ENCODE measurements at places on chromosomes 5 and 9.

DNA sequence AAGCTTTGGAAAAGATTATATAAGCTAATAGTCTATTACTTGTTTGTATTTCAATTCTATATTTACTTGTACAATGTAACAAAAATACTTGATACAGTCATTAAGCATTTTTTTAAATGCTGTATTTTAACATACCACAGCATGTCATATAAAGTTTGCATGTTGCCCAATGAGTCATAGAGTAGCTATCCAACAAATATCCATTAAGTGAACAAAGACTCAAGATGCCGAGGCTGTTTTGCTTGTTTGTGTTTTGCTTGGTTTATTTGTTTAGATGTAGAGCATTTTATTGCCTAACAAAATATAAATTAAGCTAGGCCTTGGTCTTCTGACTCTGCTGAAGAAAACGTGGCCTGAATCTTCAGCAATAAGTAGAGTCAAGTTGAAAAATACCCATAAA lies 1584.3 kb upstream of the NUDT12 start:
- DNase-seq: no peak

DNA sequence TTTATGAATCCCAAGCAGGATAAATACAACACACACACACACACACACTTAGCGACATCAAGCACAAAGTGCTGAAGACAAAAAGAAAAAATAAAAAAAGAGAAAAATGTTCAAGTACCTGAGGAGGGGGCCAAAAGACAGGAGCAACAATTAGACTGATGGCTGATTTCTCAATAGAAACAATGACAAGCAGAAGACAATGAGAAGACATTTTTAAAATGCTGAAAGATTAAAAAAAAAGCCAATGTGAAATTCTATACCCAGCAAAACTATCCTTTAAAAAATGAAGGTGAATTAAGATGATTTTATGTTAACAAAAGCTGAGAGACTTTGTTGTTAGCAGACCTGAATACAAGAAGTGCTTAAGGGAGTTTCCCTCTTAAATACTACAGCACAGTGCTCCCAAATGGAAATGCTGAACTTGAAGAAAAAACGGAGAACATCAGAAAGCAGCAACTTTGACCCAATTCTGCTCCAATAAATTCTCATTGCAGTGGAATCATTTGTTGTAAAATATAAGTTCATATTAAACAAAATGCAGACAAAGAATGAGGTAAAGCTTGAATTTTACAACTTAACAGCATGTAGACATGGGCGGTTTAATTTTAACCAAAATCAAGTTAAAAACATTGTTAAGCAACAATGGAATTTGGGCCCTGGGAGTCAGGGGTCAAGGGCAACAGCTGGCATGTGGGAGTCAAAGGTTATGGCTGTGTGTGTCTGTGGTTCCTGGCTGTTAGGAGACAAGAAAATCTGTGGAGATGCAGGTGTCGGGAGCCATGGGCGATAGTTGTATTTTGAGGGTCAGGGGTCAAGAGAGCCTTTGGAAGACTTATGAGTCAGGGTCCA lies 776 bp upstream of the RANBP17 start:
- DNase-seq: no peak

DNA sequence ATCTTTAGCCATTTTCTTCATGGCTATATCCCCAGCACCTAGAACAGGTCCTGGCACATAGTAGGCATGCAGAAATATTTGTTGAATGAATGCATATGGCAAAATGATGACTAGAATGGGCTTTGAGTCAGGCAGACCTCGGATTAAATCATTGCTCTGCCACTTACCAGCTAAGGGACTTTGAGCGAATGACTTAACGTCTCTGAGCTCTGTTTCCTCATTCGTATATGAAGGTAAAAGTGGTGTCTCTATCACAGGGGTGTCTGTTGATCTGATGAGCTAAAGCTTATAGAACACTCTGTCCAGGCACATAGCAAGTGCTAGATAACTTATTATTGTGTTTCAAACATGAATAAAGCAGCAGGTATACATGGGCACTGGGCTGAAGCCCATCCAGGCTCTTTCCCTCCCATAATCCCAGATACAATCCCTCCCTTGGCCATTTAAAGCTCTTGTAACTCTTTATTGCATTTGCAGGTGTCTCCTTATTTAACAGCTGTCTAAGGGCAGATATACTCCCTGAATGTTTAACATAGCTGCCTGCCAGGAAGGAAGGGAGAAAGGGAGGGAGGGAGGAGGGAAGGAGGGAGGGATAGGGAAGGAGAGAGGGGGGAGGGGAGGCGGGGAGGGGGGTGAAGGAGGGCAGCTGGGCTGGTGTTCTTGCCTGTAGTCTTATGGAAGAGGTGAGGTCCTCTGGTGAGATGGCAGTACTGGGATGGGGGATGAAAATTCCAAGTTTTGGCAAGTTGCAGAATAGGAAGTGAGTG lies 23.2 kb upstream of the STXBP1 start:
- no peak for DNase-seq

GRCh38 chr9:89489548-89490530 lies 8.1 kb downstream of the SEMA4D start:
- DNase-seq: no peak

- no peak for DNase-seq
Observed at GRCh38 chr5:177440990-177441780, 5.4 kb upstream of the PRR7 start.

DNA sequence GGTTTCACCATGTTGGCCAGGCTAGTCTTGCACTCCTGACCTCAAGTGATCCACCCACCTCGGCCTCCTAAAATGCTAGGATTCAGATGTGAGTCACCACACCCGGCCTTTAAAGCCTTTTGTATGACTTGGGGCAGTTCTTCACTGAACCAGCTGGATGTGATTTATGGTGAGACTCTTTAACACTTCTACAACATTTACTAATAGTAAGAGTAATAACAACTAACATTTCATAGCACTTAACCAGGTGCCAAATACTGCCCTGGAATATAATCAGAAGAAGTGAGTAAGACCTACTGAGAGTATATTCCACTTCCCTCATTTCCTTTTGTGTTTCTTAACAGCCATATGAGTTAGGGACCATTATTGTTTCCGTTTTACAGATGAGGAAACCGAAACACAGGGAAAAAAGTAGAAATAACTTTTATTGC lies 10.0 kb downstream of the ZSWIM6 start:
- DNase-seq: no peak

DNA sequence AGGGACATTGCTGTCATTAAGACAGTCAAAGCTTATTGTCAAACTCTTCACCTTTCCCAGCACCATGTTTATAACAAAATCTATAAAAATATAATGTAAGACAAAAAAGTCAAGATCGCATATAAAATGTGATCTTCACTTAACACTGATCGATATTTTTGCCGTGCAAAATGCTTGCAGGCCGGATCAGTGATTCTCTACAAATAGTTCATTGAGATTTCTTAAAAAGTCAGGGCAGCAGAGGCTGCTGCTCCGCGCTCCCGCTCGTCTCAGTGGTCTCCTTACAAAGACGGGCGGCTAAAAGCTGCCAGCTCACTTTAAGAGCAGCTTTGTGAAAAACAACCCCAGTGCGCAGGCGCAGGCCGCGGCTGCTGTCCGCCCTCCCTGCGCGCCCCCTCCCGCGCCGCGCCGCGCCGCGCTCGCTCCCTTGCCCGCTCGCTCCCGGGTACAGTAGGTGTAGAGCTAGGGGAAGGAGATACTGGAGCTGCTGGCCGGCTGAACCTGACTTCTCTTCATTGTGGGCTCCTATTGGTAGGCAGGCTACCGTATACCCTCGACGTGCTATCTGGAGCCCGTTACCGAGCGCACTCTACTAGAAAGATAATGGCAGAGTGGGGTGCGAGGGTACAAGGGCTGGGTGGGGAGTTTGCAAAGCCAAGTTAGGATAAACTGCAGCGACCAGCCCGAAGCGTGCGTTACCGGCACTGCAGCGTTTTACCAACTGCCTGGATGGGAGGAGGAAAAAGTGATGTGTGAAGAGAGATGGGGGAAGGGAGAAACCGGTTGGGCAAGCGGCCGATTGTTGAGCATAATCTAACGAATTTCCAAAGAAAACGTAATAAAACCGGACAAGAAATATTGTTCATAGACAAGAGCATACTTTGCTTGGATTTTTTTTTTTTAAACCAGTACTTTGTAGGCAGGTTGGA lies at the start of gene ARRDC3:
Gene ARRDC3 (minus strand): TSS at position 291 of the 929 bp plus-strand sequence. CDS start 225 bp downstream, at position 66.
- DNase-seq: peak; percentile 89

DNA sequence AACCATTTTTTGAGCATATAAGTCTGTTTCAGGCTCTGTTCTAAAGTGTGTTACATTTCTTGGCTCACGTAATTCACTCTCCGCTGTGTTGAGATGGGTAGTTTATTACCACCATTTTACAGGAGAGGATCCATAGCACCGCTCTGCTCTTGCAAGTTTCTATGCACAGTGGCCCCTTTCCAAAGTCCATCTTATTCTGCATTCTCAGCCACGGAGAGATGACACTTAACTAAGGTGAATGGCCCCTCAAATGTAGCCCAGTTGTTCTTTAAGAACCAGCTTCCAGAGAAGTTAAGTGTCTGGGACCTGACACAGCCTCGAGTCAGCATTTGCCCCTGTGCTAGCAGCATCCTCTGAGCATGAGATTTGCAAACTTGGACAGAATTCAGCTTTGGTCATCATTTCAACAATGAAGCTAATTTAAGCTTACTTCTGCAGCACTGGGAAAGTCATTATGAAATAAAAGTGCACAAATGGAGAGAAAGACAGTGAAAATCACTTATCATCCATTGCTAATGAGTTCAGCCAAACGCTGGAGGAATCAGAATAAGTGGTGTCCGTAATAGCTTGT lies 61.9 kb downstream of the FAM78A start:
- DNase-seq: no peak

GRCh38 chr5:82815871-82816270 lies 261.3 kb downstream of the TMEM167A start:
- DNase-seq: no peak

GRCh38 chr9:130732793-130733221 lies 39.2 kb downstream of the EXOSC2 start:
- DNase-seq: no peak

DNA sequence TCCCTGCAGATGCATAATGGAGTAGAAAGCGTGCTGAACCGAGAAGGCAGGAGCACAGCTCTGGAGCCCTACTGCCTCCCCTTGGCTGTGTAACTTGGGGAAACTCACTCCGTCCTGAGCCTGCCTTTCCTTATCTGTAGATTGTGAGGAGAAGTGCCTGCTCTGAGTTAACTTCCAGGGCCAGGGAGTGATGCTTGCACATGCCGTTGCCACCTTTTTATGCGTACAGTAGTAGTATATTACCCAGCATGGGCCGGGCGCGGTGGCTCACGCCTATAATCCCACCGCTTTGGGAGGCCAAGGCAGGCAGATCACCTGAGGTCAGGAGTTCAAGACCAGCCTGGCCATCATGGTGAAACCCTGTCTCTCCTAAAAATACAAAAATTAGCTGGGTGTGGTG lies 87.1 kb downstream of the PDZD2 start:
- no peak for DNase-seq

GRCh38 chr9:99162759-99163364 lies 57.9 kb downstream of the TGFBR1 start:
- peak; percentile 47 for DNase-seq

GRCh38 chr5:147687118-147687517 lies 95.4 kb downstream of the JAKMIP2 start:
- DNase-seq: no peak

DNA sequence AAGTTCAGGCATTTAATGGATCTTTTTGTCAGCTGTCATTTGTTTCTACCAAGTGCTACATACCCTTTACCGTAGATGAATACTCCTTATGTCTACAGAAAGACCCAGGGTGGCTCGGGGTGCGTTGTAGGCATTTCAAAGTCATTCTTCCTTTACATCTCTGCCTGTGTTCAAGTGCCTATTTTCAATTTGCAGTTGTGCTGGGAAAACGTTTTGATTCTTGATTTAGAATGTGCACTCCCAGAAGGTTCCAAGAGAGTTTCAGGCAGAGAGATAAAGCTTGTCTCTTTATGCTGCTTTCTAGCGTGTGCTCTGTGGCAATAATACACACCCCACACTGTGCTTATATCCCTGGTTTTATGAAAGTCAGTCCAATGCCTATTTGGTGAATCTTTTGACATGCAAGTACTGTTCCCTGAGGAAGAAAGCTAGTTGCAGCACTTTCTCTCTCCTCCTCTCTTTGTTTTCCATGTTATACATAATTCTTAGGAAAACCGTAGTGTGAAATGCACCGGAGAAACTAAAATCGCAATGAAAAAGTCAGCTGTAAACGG lies 828.1 kb upstream of the ZNF608 start:
- no peak for DNase-seq

DNA sequence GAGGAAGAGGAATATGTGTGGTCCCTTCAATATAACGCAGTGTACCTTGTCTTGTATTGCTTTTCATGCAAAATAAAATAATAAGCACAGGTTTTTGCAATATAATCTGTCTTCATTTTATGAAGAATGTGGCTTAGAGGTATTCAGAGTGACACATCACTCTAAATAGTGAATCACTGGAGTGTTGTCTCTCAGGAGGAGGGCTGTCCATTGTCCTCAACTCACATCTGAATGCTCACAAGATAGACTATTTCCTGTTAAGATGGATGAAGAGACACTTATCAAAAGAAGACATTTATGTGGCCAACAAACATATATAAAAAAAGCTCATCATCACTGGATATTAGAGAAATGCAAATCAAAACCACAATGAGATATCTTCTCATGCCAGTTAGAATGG lies 1147.5 kb upstream of the C9orf72 start:
- DNase-seq: no peak

DNA sequence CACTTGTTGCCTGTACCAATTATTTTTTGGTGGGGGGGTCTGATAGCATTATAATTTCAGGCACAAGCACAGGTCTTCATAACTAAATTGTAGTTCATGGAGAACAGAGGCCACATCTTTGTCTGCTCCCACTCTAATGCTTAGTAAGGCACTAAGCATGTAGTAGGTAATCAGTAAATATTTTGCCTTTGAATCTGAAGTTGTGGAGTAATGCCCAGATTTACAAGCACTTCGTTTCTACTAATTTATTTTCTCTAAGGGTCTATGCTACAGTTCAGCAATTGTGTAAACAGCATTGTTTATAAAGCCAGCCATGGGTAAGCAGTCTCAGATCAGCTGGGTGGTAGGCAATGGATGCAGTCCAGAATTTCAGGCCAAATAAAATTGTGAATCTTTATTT lies 78.6 kb downstream of the GRIA1 start:
- DNase-seq: no peak

DNA sequence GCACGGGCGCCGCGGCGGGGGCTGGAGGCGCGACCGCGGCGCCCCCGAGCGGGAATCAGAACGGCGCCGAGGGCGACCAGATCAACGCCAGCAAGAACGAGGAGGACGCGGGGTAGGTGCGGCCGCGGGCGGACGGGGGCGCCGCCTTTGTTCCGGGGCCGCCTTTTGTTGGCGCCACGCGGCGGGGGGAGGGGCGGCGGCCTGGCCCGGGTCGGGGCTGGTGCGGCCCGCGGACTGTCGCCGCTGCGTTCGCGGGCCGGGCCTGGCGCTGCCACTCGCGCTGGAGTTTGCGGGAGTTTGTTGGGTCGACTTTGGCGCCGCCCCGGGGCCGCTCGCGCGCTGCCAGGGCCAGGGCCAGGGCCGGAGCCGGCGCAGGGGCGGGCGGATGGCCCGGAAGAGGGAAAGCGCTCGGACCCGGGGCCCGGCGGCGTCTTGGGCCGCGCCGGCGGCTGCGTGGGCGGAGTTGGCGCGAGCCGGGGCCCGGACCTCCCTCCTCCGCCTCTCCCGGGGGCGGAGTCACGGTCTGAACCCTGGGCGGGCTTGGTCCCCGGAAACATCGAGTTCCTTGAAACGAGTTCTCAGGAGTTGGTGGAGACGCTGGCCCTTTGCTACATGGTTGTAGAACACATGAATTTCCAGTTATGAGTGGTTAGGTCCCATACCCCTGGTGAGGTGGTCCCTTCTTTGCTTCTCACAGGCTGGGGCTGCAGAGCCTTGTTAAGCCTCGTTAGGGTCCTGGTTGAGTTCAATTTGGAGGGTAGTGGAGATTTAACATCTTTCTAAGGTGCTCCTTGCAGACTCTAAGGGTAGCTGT lies 809 bp downstream of the HNRNPAB start:
- DNase-seq: peak; percentile 86
